ENCODE measurements at places on chromosomes 7 and 10.

- DNase-seq: no peak
Measured at GRCh38 chr10:103512591-103513379, 19.3 kb downstream of the NEURL1 start.

- DNase-seq: no peak
Measured at GRCh38 chr10:21413680-21414079, 111.8 kb downstream of the SKIDA1 start.

DNA sequence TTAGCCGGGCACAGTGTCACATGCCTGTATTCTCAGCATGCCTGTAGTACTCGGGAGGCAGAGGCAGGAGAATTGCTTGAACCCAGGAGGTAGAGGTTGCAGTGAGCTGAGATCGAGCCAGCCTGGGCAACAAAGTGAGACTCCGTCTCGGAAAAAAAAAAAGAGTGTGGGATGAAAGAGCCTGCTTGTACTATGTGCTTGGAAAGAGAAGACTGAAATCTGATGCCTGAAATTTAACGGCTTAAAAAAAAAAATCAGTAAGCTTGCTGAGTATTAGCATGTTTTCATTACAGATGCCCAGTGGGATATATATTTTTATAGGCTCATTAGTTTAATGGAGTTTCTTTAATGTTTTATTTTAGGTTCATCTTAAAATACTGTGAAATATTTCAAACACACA is 4.2 kb downstream of the NT5C2 start:
- no peak for DNase-seq

DNA sequence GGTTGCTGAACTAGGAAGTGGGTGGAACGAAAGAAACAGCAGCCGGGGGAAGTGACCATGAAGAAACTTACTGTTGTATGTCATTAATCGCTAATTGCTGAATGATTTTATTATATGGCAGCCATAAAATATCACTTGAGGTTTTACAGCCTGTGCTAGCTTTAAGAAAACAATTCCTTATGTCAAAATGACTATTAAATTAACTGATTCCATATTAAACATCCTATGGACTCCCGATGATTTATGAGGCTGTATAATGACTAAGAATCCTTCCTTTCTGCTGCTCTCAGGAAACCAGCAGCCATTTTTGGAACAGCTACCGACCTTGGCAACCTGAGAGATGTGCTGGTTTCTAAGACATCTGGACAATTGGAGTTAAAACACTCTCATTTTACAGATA is 421.9 kb downstream of the SORCS3 start:
- DNase-seq: no peak

- DNase-seq: no peak
Measured at GRCh38 chr10:1726861-1727260, 10.5 kb downstream of the ADARB2 start.

- DNase-seq: no peak
Measured at GRCh38 chr10:110017907-110018306, 10.1 kb downstream of the ADD3 start.

- DNase-seq: no peak
Measured at GRCh38 chr7:26515314-26515842, 223.7 kb downstream of the SNX10 start.

GRCh38 chr7:77702513-77702912 is 6.3 kb downstream of the RSBN1L start:
- DNase-seq: no peak

DNA sequence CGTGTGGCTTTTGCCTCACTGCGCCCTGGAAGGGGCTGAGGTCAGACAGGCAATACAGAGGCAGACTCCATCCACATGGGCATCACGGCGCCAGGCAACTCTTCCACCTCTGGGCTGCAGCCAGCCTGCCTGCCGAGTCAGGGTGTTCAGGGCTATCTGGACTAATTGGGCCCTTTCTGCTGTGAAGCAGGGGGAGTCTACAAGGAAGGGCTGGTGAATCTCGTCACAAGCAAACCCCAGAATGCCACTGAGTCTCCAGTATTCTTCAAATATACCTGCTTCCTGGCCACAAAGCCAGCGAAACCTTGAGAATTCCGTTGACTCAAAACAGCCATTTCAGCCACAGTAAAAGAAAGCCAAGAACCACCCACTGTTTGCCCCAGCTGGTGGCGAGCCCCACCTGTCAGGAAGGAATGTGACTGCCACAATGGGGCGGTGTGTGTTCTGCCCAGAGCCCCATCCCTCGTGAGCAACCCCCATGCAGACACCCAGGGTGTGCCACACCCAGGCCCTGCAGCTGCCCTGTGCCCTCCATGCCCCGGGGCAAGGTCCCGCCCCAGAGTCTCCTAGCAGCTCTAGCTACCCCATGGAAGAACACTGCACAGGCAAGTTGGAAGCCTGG is 117.3 kb downstream of the FAM53B start:
- DNase-seq: no peak

DNA sequence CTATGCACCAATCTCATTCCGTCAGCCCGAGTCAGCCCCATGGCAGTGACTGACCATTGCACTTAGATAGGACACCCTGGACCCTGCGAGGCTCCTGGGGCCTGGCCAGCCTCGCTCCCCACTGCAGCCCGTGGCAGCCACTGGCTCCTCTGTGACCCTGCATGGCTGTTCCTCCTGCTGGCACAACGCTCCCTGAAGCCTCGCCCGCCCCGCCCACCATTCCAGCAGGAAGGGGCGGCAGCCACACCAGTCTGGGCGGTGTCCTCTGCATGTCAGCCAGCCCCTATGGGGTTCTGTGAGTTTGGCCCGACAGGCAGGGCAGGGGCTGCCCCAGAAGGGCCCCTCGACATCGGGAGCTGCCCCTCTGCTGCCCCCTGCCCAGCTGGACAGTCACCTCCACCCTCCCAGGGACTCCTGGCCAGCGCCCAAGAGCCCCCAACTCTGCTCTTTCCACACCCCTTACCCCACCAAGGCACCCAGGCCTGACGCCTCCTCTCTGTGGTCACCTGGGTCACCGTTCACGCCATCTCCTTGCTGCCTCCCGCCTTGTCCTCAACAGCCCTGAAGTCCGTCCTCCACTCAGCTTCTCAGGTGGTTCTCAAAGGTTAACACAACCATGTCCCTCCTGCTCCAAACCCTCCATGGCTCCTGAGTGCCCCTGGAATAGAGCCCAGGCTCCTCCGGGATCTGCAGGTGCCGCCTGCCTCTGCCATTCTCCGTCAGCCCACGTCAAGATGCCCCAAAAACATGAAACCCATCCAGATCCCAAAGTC is 103.5 kb downstream of the MICALL2 start:
- no peak for DNase-seq

GRCh38 chr7:44286182-44286617 is 39.2 kb downstream of the CAMK2B start:
- DNase-seq: no peak

GRCh38 chr10:103479135-103479534 is at the start of gene CALHM3:
TSS of gene CALHM3 (minus strand) at chr10:103479240. CDS start at chr10:103479032, 208 bp downstream.
- DNase-seq: no peak

GRCh38 chr10:77510695-77511094 is 126.9 kb downstream of the KCNMA1 start:
- no peak for DNase-seq

- DNase-seq: no peak
Measured at GRCh38 chr7:83696101-83696500, 47.2 kb upstream of the SEMA3E start.

DNA sequence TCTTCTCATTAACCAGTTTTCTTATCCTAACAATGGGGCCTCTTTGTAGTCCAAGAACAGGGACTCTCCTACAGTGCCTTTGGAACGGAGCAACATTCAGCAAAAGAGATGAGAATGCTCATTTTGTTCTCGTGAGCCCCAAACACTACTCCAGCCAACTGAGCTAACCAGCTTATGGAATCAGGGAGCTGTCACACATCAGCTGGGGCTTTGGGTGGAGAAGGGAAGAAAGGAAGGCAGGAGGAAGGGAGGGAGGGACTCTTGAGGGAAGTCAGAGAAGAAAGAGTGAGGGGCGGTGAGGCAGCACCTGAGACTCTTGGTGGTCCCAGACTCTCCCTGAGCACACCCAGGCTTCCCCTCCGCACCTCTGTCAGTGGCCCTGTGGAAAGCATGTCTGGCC is 123.1 kb downstream of the CLEC2L start:
- DNase-seq: no peak

GRCh38 chr7:114740941-114741340 is 181.0 kb upstream of the MDFIC start:
- DNase-seq: no peak

GRCh38 chr7:104362756-104363155 is 34.4 kb downstream of the LHFPL3 start:
- DNase-seq: no peak

- DNase-seq: no peak
Measured at GRCh38 chr10:33653584-33654367, 319.3 kb upstream of the NRP1 start.

- DNase-seq: no peak
Measured at GRCh38 chr7:55912748-55913158, 25.5 kb downstream of the ZNF713 start.

GRCh38 chr7:96786998-96787395 is 77.4 kb upstream of the SEM1 start:
- no peak for DNase-seq

GRCh38 chr10:79132681-79133381 is 64.1 kb downstream of the ZMIZ1 start:
- no peak for DNase-seq

- DNase-seq: no peak
Measured at GRCh38 chr10:47053081-47053798, 142.0 kb downstream of the PTPN20 start.

DNA sequence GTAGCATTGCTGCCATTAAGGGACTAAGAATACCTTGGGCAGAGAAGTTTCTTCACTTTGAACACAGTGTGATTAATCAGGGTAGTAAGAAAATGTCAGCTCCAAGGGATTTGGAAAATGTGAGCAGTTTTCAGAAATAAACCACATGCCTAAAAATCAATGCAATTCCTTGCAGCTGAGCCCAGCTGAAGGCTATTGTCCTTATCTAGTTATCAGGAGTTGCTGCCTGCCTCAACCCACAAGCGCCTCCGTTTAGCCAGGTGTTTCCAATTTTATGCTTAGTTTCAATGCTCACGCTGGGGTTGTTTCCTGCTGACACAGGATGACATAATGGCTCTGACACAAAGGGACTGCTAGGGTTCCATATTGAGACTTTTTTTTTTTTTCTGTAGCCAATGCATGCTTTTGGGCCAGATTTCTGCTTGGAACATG is 132.3 kb upstream of the ANK3 start:
- DNase-seq: no peak

GRCh38 chr7:42227021-42227420 is 10.0 kb downstream of the GLI3 start:
- DNase-seq: no peak

DNA sequence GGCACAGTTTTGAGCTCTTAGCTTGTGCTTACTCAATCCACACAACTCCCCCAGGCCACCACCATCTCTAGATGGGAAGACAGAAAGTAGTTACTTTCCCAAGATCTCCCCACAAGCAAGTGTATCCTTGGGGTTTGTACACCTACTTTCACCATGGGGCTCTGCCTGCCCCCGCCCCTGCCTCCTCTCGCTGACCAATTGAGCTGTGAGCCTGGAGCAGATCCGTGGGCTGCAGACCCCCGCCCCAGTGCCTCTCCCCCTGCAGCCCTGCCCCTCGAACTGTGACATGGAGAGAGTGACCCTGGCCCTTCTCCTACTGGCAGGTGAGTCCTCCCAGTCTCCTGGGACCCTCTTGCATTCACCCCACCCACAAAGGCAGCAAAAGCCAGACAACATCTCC is 2.0 kb downstream of the FXYD4 start:
- no peak for DNase-seq

GRCh38 chr7:6476596-6477317 is 29.0 kb upstream of the DAGLB start:
- DNase-seq: no peak

- no peak for DNase-seq
Measured at GRCh38 chr7:156113731-156114130, 301.5 kb upstream of the SHH start.

DNA sequence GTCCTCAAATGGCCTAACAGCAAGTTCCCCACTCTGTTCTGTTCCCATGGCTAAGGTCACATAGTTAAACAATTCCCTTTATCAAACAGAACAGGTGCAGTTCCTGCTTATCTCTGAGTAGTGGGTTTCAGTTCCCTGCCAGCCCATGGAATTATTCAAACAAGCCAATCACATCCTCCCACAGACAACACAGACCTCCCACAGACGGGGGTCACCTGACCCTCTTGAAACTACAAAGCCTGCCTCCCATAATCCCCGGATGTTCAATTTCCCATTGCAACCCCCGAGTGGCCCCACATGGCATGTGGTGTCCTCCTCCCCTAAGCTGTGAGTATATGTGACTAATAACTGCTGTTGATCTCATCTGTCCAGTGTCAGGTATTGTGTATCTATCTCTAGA is 64.1 kb downstream of the TMEM168 start:
- no peak for DNase-seq

- no peak for DNase-seq
Measured at GRCh38 chr7:110856704-110857103, 234.2 kb upstream of the LRRN3 start.

DNA sequence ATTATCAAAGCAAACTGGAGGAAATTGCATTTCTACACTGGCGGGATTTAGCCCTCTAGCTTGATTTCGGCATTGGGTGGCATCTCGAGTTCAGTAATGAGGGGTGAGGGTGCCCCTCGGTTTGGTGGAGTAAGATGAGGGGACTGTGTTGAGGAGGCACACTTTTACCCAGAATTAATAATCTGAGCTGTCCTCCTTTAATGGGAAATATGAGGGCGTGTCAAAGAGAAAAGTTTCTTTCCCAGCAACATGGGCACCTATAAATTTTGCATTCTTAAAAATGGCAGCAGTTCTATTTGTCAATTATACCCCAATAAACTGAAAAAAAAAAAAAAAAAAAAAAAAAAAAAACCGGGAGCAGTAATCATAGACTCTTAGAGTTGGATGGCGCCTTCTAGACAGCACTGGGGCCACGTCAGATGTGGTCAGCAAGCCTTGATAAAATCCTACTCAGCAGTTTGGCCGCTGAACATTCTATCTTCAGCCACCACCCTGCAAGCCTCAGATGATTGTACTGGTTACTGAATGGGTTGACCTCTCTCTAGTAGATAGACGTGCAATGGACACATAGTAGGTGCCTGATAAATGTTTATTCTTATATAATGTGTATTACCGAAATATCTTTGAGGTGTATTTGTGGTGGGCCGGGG is 931 bp downstream of the PAPSS2 start:
- no peak for DNase-seq

DNA sequence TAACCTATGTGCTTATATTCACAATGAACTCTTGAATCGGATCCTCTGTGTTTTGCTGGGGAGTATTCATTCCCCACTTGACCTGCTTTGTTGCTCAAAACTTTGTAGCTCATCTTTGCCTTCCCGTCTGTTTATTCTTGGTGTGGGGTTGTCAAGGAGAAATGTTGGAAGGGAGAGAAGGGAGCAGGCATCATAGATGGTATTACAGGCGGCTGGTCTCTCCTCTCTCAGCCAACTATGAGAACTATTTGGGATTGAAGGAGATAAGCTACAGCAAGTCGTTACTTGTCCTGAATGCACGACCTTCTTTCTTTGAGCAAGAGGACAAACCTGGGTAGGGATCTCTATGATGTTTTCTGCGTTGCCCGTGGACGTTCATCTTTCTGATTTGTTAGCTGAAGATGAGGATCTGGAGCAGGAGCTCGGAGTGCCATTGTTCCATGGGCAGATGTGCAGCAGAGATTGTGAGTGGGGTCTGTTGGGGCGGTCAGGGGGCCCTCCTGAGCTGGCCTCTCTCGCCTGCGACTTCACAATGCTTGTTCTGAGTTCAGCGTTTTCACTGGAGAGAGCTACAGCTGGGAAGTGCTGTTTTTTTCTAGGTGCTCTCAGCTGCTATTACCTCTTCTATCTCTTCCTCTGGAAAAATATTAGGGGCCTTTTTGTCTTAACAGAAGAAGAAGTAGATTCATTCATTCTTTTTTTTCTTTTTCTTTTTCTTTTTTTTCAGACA is 126.9 kb upstream of the KLF6 start:
- DNase-seq: no peak
